ENCODE measurements at places on chromosomes 6 and 20.
A peak's percentile ranks its signal among the peaks of the same experiment; 100 is the strongest.

GRCh38 chr20:35226884-35227681 is 593 bp downstream of the MMP24 start:
- DNase-seq = no peak

- no peak for DNase-seq
Measured at GRCh38 chr6:155050311-155050710, 55.2 kb downstream of the TIAM2 start.

- DNase-seq = no peak
Measured at GRCh38 chr6:79498842-79499241, 38.4 kb downstream of the LCA5 start.

GRCh38 chr20:63469713-63470101 is 2.7 kb downstream of the KCNQ2 start:
- no peak for DNase-seq

DNA sequence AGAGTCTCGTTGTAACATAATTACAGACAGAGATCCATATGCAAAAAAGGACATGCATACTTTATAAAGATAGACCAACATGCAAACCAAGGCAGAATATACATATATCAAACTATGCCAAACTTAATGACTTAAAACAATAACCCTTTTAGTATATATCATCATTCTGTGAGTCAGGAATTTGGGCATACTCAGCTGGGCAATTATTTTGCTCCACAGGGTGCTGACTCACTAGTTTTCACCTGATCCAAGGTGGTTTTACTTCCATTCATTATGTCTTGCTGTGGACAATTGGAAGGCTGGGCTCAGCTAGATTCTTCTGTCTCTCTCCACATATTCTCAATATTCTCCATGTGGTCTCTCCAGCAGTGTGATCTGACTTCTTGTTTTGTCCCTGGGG is 41.2 kb upstream of the RNF146 start:
- DNase-seq = no peak

DNA sequence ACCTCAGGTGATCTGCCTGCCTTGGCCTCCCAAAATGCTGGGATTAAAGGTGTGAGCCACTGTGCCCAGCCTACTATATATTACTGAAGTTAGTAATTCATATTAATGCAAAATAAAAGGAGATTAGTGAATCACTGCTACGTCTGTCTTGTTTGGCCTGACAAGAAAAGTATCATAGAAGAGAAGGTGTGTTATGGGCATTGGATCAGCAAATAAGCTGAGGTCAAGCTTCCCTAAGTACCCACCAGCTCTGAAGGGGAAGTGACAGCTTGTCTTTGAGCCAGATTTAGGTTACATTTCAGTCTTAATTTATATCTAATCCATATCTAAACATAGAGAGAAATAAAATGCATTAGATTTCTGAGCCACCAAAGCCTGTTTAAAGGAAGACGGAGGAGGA is 7.1 kb downstream of the SGK1 start:
- DNase-seq = no peak

DNA sequence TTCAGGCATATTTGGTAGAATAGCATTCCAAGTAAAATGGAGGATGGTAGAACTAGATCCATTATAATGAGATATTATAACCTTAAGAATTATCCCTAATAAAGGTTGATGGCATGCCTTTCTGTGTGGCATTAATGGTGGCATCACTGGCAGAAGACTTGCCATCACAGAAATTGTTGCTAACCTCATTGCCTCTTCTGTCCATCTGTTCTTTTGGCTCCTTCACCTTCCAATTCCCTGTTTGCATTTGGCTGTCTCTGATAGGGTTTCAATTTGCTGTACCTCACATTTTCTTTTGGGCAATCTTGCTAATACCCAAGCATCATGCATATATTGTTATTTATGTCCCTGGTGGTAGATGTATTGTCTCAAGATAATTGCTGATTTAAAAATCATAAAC is 98.9 kb downstream of the SMPDL3A start:
- peak; percentile 92 for DNase-seq

DNA sequence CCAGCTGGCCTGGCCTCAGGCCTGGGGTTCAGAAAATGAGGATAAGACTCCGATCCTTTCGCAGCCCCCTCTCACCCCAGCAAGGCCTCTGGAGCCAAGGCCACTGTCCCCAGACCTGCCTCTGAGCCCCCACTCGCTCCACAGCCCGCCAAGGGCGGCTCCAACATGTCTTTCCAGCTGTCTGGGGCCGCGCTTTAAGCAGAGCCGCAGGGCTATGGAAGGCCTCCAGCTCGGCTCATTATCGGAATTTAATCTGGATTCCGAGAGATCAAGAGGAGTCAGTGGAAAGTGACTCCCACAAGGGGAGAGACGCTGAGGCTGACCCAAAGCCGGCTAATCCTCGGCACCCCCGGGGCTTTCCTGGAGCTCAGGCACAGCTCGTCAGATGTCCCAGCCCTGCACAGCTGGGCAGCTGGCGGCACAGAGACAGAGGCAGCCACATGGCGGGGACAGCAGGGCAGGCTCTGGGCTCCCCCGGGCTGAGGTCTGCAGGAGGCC is 41.8 kb downstream of the BMP7 start:
- no peak for DNase-seq

Measured in cerebellar nuclear complex (tissue), 1 donor.